ENCODE measurements at places on chromosomes 16 and 17. TPM values are rescaled to one million over a fixed set of nuclear protein-coding genes. Genes with fewer than 3 reads are reported as not detected.

The KCNG4 gene
- not detected for polyA plus RNA-seq

The HOXB3 gene
- 11.4 TPM for polyA plus RNA-seq

The OR1A1 gene
- not detected for polyA plus RNA-seq

The CSH2 gene
- polyA plus RNA-seq = not detected

The KRTAP4-9 gene
- not detected for polyA plus RNA-seq

The USH1G gene
- 1.1 TPM for polyA plus RNA-seq

The KIFC3 gene
- 105 TPM for polyA plus RNA-seq

The TBX6 gene
- 1.7 TPM for polyA plus RNA-seq

GRCh38 chr17:62219221-62219899, 154.3 kb upstream of the MED13 start:
- no peak for DNase-seq

- DNase-seq = no peak
These were observed 151.9 kb upstream of the GSE1 start for GRCh38 chr16:85461022-85461813.

DNA sequence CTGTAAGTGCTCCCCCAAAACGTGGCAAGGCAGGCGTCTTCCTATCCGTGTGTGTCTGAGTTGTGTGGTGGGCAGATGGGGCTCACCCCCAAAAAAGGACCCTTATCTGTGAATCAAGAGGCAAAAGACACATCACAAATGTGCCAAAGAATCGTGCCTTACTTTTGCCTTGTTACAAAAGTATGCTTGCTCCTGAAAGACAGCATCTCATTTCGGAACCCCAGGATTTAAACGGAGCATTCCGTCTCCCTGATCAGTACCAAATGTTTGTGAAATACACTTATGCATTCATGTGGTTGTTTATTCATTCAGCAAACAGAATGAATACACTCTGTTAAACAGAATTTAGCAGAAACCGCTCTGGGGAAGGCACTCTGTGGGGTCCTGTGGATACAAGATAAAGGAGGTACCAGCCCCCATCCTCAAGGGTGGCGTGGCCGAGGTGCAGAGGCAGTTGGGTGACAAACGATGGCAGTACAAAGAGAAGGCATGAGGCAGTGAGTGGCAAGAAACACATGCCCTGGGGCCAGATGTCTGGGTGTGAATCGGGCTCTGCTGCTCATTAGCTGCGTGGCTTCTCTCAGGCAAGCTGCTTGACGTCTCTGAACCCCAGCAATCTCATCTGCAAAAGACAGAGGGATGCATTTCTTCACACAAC, 654 bp downstream of the WFDC1 start:
- DNase-seq = no peak

- peak; percentile 65 for DNase-seq
These were observed 107.6 kb downstream of the SPECC1 start for GRCh38 chr17:20116683-20117309.

GRCh38 chr16:24428756-24429155, 110.6 kb upstream of the RBBP6 start:
- DNase-seq = no peak

- peak; percentile 51 for DNase-seq
These were observed 34.0 kb upstream of the NLK start for GRCh38 chr17:28008513-28008912.

DNA sequence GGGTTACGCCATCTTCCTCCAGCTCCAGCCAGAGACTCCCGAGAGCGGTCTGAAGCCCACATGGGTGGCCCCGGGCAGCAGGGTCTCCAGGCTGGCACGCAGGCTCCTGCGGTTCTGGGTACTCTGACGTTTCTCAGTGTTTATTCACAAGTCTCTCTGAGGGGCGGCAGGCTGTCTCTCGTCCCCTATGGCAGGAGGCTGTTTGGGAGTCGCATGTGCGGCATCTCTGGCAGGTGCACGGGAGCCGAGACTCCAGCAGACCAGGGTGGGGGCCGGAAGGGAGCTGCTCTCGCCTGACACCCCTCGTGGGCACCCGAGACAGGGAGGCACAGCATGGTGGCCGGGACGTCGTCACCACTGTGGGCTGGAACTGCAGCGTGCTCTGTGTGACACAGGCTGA, 48.1 kb downstream of the ZNF778 start:
- DNase-seq = no peak

- DNase-seq = no peak
These were observed 19.1 kb downstream of the WIPI1 start for GRCh38 chr17:68437979-68438822.

DNA sequence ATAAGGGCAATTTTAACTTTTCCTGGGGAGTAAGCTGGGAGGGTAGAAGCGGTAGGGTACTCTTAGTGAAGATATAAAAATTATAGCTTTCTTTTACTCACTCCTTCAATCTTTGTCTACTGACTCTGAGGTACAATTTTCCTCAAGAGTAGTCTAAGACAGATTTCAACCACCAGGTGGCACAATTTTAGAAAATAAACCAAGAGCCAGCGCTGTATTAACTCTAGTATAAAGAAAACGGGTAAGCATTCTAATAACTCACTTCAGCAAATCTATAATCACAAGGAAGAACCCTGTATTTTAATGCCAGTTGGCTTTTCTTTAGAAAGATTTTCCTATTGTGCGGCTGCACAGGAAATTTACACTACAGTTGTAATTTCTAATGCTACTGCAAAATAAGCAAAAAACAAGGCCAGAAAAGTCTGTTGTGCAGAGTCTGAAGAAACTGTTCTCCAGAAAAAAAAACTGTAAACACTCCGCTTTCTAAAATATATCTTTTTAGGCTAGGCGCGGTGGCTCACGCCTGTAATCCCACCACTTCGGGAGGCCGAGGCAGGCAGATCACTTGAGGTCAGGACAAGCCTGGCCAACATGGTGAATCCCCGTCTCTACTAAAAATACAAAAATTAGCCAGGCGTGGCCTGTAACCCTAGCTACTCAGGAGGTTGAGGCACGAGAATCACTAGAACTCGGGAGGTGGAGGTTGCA, 1.9 kb downstream of the CMC2 start:
- peak; percentile 37 for DNase-seq

GRCh38 chr17:27456681-27457359, 572 bp downstream of the KSR1 start:
- peak; percentile 32 for DNase-seq

DNA sequence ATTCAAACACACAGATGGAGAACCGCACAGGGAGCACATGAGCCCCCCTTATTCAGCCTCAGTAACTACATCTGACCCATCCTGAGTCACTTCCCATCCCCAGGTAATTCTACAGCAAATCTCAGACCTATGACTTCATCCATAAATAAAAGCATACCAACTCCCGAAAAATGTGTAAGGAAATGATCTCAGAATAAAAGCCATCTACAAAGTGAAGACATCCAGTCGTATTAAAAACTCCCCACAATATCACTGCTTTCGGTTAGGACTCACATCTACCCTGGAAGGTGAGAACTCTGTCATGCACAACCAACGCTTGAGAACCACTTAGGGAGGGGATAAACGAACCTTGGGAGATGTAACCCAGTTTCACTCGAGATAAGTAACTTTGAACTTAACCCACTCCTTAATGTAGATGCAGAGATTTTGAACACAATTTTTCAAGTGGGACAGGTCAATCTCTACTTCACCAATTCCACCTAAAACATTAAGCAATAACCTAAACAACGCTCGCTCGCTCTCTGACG, 1.3 kb downstream of the USP36 start:
- no peak for DNase-seq

DNA sequence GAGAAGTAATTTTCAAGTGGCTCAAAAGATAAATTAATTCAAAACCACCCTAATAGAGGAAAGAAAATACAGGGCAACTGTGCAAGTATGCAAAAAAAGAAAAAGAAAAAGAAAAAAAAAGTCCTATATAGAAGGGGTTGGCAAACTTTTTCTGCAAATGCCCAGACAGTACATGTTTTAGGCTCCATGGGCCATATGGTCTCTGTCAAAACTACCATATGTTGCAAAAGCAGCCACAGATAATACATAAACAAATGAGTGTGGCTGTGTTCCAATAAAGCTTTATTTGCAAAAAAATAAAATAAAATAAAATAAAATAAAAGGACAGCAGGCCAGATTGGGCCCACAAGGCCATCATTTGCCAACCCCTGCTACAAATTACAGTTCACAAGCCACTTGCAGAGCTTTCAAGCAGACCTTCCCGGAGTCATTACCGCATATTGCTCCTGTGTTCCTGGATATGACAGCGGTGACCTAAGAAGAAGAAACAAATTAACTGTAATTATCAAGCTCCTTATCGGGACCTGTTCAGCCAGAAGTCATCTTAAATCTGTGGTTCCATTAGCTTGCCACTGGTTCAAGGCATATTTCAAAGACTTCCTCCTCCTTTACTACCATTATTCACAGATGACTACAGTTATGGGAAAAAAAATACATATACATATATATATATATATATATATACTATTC, 15.9 kb downstream of the ZC3H7A start:
- no peak for DNase-seq

- no peak for DNase-seq
These were observed 20.5 kb downstream of the PRKCB start for GRCh38 chr16:23856251-23856709.

GRCh38 chr16:2242598-2242997, 6.4 kb downstream of the DNASE1L2 start:
- no peak for DNase-seq

DNA sequence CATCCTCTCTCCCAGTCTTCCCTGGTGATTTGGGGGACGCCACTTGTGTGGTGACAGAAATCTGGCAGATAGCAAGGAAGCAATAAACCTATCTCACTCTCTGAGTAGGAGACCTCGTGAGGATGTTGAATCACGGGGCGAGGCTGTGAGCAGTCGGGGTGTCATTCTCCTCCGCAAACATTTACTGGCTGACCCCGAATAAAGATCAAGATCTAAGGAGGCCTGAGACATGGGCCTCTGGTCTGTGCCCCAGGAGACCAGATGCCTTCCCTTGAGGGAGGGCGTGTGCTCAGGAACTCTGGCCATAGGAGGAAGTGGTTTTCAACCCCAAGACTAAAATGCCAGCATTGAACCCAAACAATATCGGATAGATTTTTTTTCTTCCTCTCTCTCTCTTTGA, 53.1 kb downstream of the FOXL1 start:
- DNase-seq = no peak

DNA sequence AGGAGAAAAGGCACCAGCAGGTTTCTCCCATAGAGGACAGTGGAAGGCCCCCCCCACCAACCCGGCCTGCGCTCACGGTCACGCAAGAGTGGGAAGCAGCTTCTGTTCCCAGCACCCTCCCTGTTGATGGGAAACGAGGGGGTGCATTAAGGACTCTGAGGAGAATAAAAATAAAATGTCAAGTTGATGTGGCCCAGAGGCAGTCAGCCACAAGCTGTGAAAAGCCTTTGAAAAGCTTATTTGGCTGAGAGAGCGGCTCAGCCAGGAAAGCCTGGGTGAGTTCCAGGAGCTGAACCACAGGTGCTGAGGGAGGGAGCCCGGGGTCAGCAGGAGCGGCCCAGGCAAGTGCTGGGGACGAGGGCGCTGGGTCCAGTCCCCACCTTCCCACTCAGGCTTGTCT, 26.9 kb upstream of the SPATA32 start:
- no peak for DNase-seq

GRCh38 chr16:89060207-89060794, 33.4 kb upstream of the ACSF3 start:
- no peak for DNase-seq

GRCh38 chr16:32116080-32116479, 137.0 kb upstream of the TP53TG3D start:
- peak; percentile 10 for DNase-seq

- no peak for DNase-seq
These were observed 12.0 kb downstream of the TAX1BP3 start for GRCh38 chr17:3656353-3656752.

DNA sequence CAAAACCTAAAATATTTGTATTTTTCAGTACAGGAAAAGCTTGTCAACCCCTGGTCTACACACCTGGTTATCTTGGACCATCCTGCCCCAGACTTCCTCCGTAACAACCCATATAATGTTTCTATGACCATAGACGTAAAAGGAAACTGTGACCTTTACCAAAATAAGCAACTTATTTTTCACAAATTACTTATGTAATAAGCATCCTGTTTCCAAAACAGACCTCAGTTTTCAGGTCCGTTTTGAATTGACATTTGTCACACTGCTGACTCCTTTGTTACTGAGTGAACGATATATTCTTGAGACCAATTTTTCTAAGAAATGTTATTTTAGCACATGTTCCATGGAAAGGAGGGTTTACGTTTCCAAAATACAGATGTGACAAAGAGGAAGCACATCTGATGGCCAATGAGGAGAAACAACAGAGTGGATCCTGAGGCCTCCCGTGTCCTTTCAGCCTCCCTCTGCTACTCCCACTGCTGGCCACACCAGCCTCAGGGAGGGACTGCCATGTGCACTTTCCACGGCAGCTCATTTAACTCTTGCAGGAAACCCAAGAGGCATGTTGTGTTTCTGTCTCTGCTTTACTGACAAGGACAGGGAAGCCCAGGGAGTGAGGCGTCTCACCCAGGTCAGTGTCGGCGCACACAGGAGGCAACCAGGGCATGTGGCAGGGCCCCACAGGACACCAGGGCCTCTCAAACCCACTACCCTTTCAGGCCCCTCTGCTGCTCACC, 20.1 kb upstream of the ALDH3A1 start:
- no peak for DNase-seq

DNA sequence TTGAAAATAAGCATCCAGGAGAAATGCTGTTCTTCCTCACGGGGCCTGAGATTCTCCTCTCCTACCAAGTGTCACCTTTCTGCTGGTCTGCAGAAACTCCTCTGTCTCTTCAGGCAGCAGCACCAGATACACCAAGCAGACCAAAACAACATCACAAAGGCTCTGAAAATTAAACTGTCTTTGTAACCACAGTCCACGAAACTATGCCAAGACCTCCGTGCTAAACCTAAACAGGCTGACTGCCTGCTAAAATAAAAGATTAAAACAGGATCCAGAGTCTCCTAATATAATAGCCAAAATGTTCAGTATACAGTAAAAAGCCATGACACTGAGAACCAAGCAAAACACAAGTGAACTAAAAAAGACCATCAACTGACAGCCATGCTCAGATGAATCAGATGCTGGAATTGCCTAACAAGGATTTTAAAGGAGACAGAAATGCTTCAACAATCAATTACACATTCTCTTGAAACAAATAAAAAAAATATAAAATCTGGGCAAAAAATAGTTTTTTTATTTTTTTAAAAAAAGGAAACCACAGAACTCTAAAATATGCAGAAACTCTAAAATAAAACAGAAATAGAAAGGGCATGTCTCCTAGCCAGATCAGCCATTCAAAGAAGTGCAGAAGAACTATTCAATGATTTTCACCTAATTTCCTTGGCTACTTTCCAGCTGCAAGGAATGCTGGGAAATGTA, 50.3 kb upstream of the TOX3 start:
- no peak for DNase-seq

DNA sequence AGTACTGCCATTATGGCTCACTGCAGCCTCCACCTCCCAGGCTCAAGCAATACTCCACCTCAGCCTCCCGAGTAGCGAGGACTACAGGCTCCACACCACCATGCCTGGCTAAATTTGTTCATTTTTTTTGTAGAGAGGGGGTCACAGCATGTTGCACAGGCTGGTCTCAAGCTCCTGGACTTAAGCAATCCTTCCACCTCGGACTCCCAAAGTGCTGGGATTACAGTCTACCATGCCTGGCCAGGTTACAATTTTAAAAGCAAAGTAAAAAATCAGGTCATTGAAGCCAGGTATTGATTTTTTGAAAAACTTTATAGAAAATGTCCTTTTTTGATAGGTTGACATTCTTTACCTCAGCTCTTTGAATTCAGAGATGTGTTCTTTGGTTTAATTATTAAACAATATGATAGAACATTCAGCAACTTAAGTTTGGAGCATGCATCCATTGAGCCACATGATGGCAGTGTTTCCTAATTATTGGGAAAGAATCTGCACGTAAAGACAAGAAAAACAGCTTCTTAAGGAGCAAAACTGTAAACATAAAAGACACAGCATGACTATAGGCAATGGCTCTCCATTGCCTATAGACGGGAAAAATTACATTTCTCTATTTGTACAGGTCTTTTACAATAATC, 1.7 kb upstream of the SLC16A11 start:
- DNase-seq = peak; percentile 69

Measured in testis (tissue), 5 donors.